ENCODE measurements at places on chromosomes 4 and X.

GRCh38 chr4:187309456-187309855 is 585.8 kb upstream of the FAT1 start:
- DNase-seq: no peak

DNA sequence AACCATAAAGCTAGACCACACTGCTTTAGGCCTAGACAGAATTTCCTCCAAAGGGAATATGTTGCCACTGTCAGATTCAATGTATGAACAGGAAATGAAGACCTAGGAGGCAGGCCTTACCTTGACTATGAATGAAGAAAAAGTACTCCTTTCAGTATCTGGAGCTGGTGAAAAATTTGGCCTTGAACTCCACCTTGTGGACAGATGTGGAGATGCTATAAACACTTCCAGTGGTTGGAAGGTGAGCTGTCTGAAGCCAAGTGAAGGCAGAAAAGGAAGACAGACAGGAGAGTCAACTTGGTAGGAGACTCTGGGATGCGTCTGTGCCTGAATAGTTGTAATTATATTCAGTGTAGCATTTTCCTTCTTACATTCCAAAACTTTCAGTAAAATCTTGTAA is 17.2 kb downstream of the SPIN3 start:
- DNase-seq: peak; percentile 61

DNA sequence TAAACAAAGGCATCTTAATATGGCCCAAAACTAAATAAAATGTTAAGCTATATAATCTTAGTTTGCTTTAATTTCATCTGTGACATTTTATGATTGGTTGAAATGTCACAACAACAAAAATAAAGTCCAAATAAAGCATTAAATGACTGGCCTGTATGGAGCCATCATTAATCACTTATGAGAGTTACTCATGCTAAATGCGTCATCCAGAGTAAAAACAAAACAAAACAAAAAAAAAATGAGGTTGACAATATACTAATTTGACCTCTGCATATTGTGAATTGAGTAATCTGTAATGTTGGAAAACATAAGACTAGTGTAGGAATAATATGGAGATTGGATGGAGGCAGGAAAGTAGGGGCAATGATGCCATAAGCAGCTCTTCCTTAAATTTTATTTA is 139.7 kb downstream of the MAPK10 start:
- no peak for DNase-seq

GRCh38 chrX:19792412-19792811 is 95.0 kb downstream of the SH3KBP1 start:
- no peak for DNase-seq

DNA sequence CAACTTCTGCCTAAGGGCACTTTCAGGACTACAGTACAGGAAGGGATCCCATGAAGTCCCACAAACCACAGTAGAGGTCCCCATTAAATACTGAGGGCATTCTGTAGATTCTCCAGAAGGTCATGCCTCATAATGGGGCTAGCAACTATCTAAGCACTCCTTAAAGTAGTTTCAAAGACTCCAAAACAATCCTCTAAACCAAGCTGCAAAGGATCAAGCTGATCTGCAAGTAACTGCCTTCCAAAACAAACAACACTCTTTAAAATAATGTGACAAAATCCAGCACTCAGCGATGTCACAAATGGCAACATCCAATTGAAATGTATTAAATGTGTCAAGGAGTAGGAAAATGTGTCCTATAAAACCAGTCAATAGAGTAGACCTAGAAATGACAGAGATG is 118.7 kb downstream of the FRYL start:
- DNase-seq: no peak

- DNase-seq: peak; percentile 54
Measured at GRCh38 chrX:131987252-131987651, 35.9 kb upstream of the STK26 start.

DNA sequence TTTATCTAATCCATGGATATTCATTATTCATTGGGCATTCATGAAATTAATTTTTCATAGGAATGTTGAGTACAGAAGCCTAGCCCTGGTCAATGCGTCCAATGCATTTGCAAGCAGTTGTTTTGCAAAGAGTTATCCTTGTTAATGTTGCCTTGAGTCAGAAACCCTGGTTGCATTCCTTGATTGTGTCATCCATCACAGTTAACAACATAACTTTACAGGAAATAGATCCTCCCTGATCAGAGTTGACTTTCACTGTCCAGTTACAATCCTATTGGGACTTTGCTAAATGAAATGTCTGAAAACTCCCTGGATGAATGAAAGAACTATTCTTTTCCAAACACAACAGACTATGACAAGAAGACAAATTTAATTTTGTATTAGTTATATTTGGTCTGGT is 924.3 kb upstream of the SLIT2 start:
- DNase-seq: no peak

DNA sequence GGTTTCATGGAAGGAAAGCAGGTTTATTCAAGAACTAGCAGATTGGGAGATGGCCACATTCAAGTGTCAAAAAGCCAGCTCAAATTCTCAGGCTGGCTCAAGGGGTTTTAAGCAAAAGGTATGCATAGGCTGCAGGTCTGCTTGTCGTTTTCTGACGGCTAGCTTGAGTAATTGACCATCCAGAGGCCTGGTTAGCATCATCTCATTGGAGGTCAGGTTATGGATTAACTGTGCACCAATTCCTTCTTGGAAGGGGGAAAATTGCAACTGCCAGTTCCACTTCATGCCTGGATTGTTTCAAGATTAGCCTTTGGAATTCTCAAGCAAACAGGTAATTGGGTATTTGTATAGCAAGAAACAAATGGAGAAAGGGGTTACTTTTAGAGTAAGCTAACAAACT is 62.1 kb downstream of the FUNDC1 start:
- DNase-seq: no peak

DNA sequence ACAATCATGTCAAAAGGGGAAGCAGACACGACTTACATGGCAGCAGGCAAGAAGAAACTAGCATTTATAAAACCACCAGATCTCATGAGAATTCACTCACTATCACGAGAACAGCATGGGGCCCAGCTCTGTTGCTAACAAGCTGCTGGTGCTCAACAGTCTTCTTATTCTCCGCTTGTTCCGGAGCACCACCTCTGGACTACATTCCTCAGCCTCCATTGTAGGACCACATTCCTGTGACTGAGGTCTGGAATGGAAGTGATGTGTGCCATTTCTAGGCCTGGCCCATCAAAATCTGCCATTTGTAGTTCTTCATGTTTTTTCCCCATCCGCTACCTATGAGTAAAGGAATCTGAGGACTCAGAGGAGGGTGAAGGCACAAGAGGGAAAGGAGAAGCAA is 111.5 kb upstream of the PTCHD1 start:
- no peak for DNase-seq

- DNase-seq: no peak
Measured at GRCh38 chrX:37640142-37640541, 45.4 kb upstream of the XK start.

DNA sequence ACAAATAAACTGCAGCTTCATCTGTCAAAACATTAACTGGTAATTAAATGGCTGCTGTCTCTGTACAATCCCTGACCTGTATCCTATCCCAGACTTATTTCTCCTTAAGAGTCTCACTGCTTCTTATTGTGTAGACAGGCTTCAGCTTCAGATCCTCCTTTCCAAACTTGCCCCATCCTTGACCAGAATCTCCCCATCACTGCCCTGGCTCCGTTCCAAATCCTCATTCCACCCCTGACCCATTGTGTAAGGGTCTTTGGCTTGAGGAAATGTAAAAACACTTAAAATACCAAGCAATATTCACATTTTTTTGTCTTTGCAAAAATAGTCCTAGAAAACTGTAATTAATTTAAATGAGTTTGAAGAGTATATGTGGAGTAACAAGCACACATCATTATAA is 152.6 kb upstream of the VEGFC start:
- DNase-seq: no peak

- DNase-seq: no peak
Measured at GRCh38 chr4:17068392-17068791, 169.9 kb upstream of the LDB2 start.

DNA sequence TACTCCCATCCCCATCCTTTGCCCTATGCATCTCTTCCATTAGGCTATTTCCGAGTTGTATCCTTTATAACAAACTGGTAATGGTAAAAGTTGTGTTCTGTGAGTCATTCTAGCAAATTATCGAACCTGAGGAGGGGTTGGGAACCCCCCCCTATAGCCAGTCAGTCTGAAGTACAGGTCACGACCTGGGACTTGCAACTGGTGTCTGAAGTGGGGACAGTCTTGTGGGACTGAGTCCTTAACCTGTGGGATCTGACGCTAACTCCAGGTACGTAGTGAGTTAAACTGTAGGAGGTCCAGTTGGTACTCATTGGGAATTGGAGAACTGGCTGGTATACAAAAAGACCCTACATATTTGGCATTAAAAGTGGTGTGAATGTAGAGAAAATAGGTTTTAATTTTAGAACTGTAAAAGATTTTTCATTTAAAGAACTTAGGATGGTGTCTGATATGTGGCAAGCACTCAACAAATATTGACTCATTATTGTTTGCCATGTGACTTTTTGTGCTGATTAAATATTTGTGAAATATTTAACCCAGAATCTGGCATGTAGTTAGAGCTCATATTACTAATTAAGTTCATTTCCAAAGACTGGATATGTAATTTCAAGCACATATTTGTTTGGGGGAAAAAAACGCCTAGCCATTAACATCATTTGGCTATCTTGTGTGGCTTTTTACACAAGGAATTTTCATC is 50.7 kb downstream of the CHST7 start:
- no peak for DNase-seq

DNA sequence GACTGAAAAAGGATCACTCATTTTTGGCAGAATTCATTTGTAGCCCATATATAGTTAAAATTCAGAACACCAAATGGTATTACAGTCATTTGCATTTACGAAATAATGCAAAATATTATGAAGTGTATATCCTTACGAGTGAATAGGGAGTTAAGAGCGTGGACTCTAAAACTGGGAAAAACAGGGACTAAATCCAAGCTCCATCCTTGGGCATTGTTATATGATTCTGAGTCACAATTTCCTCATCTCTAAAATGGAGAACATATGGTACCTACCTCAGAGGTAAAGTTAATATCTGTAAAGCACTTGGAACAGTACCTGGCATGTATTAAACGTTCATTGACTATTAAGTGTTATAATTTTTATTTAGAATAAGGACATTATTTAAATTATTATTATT is 106.3 kb downstream of the ZAR1 start:
- no peak for DNase-seq

DNA sequence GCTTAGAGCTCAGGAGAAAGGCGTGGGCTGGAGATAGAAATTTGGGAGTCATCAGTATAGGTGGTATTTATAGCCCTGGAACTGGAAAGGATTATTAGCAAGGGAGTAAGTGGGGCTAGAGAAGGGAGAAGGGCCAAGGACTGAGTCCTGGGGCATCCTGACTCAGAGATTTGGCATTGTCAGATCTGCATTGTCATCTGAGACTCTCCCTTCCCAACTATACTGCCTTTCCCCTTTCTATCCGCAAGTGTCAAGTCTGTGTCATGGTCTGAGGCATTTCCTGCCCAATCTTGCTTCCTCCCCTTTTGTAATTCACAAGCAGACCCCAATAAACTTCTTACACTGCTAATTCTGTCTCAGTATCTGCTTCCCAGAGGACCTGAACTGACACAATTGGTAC is 24.4 kb upstream of the SLC25A43 start:
- DNase-seq: no peak

DNA sequence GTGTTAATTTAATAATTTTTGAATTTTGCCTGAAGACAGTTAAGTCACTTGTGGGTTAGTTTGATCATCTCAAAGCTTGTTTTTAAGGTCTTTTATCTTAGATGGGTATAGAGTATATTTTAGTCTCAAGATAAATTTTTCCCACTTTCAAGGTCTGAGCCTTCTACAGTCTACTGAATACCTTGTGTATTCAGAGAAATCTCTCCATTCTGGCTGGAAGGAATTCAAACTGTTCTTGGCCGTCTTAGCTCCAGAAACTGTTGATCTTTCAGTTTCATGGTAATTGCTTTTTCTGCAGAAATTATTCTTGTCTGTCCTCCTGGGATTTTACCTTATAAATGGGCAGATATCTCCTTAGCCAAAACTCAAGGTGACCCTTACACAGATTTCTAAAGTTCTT is 97.9 kb downstream of the GC start:
- no peak for DNase-seq

GRCh38 chrX:71996826-71997225 is 86.2 kb downstream of the NHSL2 start:
- no peak for DNase-seq

DNA sequence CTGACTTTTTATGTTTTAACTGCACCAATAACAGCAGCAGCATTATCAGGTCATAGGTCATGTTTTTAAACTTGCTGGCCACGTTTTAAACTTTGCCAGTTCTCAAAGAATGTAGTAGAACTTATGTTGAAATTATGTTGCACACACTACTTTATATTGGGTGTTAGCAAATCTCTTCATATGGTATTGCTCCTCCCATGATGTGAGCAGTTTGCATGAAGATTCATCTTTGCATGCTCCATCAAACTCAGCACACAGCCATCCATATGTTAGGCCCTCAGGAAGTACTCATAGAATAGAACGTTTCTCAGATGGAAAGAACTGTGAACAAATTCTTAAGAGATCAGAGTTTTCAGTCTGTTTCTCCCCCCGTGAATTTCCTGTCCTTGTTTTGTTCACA is 128.6 kb upstream of the MAP9 start:
- DNase-seq: no peak

GRCh38 chr4:81684352-81684751 is 212.6 kb upstream of the RASGEF1B start:
- no peak for DNase-seq

GRCh38 chrX:113390531-113390930 is 549.9 kb upstream of the AMOT start:
- no peak for DNase-seq

GRCh38 chrX:13690836-13691235 is 1.9 kb downstream of the RAB9A start:
- DNase-seq: no peak

DNA sequence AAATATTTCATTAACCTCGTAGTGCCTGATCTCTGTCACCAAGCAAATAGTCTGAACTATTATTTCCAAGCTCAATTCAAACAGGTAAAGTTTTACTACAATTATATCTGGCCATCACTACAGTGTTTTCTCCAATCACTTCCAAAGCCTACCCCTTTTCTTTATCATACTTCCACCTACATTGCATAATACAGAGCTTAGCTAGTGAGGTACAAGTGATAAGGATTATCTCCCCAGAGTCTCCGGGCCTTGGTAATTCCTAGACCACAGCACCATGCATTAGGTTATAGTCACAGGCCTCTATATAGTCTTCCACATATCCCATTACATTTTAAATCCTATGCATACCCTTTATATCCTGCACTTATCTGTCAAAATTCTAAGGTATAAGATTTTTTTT is 154.2 kb downstream of the SNCA start:
- DNase-seq: no peak

- DNase-seq: peak; percentile 14
Measured at GRCh38 chrX:53288189-53288588, 6.8 kb upstream of the IQSEC2 start.

GRCh38 chr4:125368671-125369081 is 53.9 kb downstream of the FAT4 start:
- DNase-seq: no peak

GRCh38 chr4:136713140-136713539 is 819.2 kb downstream of the PCDH18 start:
- DNase-seq: no peak
